ENCODE measurements at places on chromosomes 4 and X. TPM values are rescaled to one million over a fixed set of nuclear protein-coding genes. Genes with fewer than 3 reads are reported as not detected.

PAK3 gene
- not detected for total RNA-seq

DDX53 gene
- total RNA-seq, result not detected

SPCS3 gene
- 42.3 TPM for total RNA-seq

CFAP99 gene
- 0.12 TPM for total RNA-seq

CENPI gene
- total RNA-seq, result 8.9 TPM

NUP62CL gene
- 18.1 TPM for total RNA-seq

GAGE12D gene
- not detected for total RNA-seq

UGT2B15 gene
- total RNA-seq, result 0.06 TPM

BMPR1B gene
- total RNA-seq, result 7.9 TPM

PABPC5 gene
- total RNA-seq, result not detected

SHOX gene
- total RNA-seq, result not detected

GPRASP2 gene
- total RNA-seq, result 5.6 TPM

CCNB3 gene
- 0.60 TPM for total RNA-seq

POF1B gene
- 3.3 TPM for total RNA-seq

Data from A549 treated with DMSO at 1 μM for 4 hours (cell line).